ENCODE measurements at places on chromosomes 4 and X.

- DNase-seq = no peak
Measured at GRCh38 chr4:153725831-153726154, 34.0 kb downstream of the RNF175 start.

DNA sequence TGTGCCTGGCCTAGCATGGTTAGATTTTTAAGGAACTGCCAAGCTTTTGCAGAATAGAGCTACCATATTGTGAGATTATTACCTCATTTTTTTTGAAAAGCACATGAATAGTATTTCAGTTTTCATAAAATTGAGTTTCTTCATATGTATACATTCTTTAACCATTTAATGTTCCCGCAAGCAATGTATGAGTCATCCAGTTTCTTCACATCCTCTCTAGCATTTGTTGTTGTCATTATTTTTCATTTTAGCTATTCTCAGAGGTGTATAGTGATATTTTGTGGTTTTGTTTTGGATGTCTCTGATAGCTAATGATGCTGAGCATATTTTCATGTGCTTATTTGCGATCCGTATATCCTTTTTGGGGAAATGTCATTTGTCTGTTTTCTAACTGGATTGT is 74.9 kb downstream of the GLUD2 start:
- no peak for DNase-seq

DNA sequence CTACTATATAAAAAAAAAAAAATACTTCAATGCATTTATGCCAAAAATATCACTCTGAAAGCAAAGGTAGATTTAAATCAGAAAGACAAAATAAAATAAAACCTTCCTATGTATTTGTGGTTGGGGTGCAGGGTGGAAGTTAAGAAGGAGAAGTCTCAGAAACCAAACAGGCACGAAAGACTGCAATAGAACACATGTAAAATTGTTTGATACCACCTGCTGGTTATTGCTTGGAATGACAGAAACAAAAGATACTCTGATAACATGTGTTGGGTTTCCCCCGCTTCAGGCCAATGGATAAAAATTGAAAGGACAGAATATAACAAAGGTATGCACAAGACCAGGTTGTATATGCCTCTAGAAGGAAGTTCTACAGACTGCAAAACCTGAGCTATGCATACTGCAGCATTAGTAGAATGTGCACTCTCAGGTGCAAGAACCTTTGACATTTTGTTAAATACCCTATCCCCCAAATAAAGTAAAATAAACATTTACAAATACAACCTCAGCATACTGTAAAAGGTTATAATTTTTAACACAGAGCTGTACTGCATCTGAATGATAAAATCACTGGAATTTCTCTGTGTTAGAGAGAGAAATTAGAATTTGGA is 118.8 kb downstream of the GABRA2 start:
- peak; percentile 2 for DNase-seq

DNA sequence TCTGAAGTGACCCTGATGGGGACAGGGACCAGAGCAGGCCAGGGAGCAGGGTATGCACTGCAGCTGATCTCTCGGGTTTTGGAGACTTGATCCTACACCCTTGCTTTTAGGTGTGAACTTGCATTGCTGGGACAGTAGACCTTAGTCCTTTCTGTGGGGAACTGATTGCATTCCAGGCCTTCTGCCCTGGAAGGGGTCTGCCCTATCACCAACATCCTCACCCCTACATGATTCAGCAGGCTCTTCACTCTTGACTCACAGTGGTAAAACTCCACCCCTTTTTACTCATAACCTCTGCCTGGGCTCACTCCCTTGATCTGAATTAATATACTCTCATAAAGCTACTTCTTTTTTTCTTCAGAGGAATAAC is 6.6 kb upstream of the DDX60L start:
- no peak for DNase-seq

GRCh38 chrX:14618177-14618965 is 89.0 kb downstream of the GLRA2 start:
- DNase-seq = no peak

GRCh38 chr4:166802346-166802745 is 431.9 kb downstream of the SPOCK3 start:
- no peak for DNase-seq

DNA sequence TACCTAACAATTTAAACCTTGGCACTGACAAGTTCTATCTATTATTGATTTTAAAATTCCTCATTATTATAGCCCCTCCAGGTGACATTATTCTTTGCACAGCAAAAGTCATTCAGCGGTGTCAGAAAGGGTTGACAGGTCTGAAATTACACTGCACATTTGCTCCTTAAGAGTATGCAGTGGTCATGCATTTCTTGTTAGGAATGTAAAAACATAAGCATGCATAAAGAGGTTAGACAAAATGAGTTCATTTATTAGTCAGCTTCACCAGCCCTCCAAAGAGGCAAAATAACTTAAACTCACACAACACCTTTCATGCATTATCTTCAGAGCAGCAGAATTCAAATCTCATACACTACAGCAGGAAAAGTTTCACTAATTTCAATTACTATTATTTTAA is 158.8 kb downstream of the HNRNPD start:
- no peak for DNase-seq

DNA sequence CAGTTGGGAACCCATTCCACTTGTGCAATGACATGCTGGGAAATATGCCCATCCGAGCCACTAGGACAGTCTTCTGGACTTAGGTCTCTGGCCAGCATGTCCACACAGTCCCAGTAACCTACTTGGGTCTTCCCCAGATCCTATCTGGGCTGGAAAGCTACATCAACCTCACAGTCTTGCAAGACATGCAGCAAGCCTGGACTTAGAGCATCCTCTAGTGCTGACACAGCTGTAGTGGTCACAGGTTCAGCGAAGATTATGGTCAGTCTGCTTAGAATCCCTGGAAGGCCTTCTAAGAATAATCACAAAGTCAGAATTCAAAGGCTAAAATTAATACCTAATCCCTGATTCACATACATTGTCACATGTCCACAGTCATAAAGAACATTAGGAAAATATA is 842.7 kb downstream of the STPG2 start:
- DNase-seq = no peak

DNA sequence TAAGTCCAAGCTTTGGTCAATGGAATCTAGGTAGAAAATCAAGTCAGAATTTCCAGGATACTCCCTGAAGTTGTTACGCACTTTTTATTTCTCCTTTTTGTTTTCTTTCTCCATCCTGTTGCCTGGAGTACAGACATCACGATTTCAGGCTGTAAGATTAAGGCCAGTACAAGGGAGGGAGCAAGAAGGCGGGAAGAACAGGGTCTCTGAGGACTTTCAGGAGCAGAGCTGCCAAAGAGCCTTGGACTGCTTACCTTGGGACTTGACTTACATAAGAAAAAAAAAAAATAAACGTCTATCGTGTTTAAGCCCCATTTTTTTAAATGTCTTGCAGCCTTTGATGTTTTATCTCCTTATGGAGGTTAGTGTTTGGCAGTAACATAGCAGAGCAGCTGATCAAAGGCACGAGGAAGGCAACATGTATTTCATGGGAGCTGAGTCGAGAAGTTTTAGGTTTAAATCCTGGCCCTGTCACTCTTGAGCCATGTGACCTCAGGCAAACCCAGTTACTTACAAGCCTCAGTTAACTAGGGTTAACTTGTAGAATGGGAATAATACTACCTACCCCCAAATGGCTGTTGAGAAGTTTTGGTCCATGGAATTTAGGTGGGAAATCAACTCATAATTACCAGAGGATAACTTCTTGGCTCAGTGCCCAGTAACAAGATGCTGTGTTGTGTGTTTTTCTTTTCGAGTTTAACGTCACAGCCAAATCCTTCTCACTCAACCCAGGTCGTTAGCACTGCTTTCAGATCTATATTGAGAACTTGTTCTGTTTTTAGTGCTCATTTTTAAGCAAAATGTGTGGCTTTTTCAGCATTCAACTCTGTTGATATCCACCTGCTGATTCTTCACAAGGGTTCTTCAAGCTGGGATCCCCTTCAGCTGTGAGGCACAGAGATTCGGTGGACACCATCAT is 106.8 kb downstream of the CLNK start:
- peak; percentile 15 for DNase-seq

DNA sequence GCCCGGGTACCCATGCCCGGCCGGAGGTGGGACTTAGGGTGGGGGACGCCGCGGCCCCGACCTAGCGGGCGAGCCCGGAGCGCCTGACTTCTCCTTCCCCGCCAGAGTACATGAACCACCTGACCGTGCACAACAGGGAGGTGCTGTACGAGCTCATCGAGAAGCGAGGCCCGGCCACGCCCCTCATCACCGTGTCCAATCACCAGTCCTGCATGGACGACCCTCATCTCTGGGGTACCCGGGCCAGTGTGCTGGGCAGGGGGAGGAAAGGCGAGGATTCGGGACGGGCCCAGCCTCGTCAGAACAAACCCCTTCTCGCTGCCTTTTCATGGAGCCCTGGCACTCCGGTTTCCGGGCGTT is 622 bp downstream of the TAFAZZIN start:
- DNase-seq = peak; percentile 72

DNA sequence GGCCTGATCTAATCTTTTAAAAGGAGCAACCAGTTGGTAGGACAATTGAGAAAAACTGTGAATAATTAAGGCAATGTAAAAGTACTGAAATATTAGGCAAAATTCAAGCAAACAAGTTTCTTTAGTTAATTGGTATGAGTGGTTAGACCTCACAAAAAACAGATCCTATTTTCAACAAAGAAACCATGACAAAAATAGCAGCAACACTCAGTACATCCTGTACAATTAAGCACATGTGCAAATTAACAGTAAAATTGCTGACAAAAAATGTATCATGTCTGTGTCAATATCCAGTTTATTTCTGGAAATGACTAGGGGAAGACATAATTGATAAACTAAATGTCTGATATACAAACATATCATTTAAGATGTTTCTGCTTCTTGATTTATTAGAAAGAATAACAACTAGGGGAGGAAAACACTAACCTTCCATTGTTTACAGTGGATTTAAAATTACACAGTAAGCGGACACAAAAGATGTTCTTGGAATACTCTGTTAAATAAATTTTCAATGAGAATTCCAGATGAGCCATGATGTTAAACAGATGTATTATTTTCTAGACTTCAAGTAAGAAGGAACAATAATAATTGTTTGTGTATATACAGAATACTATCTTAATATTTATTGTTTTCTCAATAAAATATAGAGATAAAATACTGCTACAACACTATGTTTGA is 638.9 kb downstream of the SPRY1 start:
- no peak for DNase-seq

GRCh38 chrX:72609313-72609712 is 36.7 kb upstream of the HDAC8 start:
- DNase-seq = no peak

- DNase-seq = no peak
Measured at GRCh38 chr4:22090661-22091351, 142.2 kb upstream of the KCNIP4 start.

DNA sequence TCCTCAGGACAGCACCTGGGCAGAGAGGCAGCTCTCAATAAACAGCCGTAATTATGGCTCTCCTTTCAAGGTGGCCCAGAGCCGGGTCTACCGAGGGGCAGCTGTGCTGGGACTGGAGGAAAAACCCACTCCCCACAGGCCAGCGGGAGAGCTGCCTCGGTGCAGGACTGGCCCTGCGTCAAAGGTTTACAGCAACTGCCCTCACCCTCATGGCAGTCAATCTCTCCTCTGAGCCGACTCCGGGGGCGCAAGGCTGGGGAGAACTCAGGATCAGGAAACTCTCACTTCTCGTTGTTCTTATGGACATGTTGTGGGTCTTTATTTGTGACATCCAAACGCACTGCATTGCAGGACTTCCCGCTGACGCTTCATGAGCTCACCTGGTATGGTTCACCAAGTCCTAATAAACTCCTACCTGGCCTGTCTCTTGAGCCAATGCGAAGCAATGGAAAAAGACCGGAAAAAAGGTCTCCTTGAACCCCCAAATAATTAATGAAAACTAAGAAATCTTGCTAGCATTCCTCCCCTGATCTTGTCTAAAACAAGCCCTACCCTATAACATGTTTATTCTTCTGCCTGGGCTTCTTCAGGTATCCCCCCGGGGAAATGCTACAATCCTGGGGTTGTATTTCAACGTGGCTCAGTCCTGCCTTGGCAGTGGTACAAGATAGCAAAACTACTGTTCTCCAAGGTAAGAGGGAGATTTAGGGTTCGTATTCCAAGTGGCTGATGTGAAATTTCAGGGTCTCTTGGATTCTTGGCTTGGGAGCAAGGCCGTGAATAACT is 50.1 kb upstream of the CDKN2AIP start:
- DNase-seq = no peak

GRCh38 chrX:37753384-37753783 is 26.5 kb upstream of the CYBB start:
- no peak for DNase-seq

- no peak for DNase-seq
Measured at GRCh38 chrX:73977542-73978169, 326.3 kb upstream of the ZCCHC13 start.

DNA sequence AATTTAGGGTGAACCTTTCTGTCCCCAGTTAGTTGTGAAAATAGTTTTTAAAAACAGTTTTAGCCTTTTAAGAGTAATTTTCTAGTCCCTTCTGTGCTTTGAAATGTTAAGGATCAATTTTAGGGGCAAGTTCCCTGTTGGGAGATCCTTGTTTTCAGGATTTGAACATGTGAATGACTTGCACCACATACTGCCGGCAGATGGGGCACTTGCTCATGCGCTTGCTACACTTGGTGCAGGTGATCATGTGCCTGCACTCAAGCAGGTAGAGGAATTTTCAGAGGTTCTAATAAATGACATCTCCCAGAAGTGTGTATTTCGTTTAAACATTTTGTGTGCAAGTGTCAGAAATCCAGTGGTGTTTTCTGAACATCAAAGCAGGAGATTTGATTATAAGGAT is 195.9 kb downstream of the CHM start:
- peak; percentile 5 for DNase-seq

DNA sequence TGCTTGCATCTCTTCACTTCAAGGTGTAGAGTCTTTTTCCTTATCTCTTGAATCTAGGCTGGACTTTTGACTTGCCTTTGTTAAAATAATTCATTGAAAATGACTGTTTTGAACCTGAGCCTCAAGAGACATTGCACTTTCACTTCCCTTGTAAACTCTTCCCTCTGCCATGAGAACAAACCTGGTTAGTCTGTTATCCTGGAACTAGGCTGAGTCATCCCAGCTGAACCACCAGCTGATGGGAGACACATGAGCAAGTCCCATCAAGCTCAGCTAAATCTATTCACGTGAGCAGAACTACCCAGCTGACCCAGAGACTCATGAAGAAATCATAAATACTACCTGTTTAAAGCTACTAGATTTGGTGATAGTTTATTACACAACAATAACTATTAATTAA is 202.3 kb upstream of the CENPE start:
- no peak for DNase-seq

GRCh38 chr4:111775556-111776297 is 369.5 kb upstream of the FAM241A start:
- DNase-seq = no peak
